Stimulated activated CD8-positive, alpha-beta memory T cell treated with anti-CD3 and anti-CD28 coated beads, Interleukin-15, amount 100 ng/mL, for 4 hours (primary cell): ENCODE measurements at places on chromosomes 6 and 20.

GRCh38 chr6:105849746-105850145, 236.4 kb upstream of the PRDM1 start:
- no peak for DNase-seq

GRCh38 chr6:57303931-57304681, 13.3 kb upstream of the PRIM2 start:
- no peak for DNase-seq

GRCh38 chr20:23547613-23548012, 20.7 kb downstream of the CST9L start:
- no peak for DNase-seq

DNA sequence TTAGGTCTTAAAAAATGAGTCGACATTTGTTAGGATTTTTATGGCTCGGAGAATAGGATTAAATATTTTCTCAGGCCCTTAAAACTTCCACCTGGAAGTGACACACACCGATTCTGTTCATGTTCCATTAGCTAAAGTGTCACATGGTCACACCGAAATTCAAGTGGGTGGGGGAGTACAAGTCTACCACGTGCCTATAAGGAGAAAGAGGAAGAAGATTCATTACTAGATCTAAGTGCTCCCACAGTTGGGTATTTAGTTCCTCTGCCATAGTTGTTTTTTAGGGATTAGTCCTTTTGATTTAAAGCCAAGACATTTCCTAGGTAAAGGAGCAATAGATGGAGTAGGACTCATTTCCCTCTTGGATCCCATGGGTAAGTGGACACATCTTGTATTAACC, 4.9 kb upstream of the TOX2 start:
- DNase-seq, result no peak

DNA sequence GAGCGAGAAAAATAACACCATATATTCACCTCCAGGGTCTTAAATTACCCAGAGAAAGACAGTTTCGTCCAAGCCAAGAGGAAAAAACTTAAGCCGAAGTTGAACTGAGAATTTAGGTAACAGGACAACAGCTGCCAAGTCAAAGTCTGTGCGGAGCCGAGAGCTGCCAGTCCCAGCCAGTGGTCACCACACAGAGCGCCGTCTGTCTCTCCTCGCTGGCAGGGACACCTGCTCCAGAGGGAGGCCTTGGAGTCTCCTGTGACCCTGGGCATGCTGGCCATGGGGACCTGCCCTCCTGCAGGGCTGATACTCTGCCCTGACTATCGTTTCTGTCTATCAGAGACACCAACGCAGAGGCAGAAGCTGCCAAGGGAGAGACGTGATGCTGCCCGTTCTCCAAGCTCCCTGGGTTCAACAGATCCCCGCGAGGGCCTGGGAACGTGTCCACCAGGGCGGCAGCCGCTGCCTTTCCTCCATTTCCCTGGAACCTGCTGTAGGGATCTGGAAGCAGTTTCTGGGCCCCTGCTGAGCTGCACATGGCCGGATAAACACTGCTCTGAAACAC, 341.3 kb downstream of the SMOC2 start:
- DNase-seq, result no peak

- no peak for DNase-seq
These were observed 93.9 kb downstream of the JAG1 start for GRCh38 chr20:10579942-10580341.

- peak; percentile 53 for DNase-seq
These were observed at the start of gene GMDS for GRCh38 chr6:2245103-2245876. Gene GMDS, minus strand, starts transcription at chr6:2245605.
